LHCN-M2 (cell line): ENCODE measurements at places on chromosomes 11 and 22.

DNA sequence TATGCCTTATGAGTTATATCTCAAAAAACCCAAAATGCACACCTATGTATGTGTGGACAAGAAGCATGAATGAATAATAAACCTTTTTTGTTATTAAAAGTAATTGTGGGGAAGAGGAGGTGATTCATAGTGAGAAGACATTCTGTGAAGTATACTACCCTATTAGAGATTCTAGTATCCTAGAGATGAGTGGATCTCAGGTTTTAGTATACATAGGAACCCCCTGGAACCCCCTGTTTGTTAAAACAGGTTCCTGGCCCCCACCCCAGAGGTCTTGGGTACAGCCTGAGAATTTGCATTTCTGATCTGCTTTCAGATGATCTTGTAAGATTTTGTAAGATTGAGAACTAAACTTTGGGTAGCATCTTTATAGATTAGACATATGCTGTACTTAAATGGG lies 17.5 kb downstream of the NUCB2 start:
- DNase-seq, result no peak

- no peak for DNase-seq
Observed at GRCh38 chr22:27867085-27867952, 51.7 kb downstream of the PITPNB start.

GRCh38 chr11:99352642-99353041 lies 331.9 kb downstream of the CNTN5 start:
- DNase-seq, result no peak

DNA sequence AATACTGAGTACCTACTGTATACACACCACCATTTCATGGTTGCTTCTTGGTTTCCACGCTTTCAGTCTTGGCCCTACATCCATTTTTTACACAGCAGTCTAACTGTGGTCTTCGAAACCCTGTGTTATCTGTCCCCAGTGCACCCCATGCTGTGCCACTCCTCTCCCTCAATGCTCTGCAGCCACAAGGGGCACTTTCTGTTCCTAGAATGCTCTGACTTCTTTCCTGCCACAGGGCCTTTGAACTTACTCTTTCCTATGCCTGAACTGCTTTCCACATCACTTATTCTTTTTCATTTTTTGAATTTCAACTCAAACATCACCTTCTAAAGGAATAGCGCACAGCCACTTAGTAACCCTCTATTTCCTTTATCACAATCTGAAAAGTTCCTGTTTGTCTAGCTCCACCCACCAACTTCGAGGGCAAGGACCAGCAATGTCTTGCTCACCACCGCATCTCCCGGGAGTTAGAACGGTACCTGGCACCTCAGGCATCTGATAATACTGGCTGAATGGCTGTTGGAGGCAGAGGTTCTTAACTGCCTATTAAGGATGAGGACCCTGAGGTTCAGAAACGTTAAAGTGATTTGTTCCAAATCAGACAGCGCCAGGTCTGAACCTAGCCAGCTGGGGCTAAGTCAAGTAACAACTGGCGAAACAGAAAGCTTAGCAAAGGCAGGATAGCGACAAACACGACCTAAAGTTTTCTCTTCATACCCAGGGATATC lies 568 bp downstream of the ALG8 start:
- DNase-seq, result peak; percentile 21

DNA sequence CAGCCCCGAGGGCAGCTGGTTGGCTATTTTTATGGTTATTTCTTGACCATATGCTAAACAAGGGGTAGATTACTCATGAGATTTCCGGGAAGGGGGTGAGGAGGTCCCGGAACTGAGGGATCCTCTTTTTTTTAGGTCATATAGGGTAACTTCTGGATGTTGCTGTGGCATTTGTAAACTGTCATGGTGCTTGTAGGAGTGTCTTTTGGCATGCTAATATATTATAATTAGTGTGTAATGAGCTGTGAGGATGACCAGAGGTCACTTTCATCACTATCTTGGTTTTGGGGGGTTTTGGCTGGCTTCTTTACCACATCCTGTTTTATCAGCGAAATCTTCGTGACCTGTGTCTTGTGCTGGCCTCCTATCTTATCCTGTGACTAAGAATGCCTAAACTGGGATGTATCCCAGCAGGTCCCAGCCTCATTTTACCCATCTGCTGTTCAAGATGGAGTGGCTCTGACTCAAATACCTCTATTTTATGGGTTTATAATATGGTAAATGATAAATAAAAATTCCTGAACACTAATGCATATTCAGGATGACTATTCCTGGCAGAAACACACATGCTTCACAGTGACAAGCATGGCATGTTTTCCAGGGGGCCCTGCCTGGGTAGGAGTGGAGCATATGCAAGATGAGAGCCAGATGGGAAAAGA lies 11.2 kb downstream of the KREMEN1 start:
- no peak for DNase-seq

GRCh38 chr11:79467761-79468160 lies 26.9 kb upstream of the TENM4 start:
- no peak for DNase-seq

GRCh38 chr11:1706634-1707400 lies 9.8 kb downstream of the KRTAP5-6 start:
- DNase-seq, result peak; percentile 3

DNA sequence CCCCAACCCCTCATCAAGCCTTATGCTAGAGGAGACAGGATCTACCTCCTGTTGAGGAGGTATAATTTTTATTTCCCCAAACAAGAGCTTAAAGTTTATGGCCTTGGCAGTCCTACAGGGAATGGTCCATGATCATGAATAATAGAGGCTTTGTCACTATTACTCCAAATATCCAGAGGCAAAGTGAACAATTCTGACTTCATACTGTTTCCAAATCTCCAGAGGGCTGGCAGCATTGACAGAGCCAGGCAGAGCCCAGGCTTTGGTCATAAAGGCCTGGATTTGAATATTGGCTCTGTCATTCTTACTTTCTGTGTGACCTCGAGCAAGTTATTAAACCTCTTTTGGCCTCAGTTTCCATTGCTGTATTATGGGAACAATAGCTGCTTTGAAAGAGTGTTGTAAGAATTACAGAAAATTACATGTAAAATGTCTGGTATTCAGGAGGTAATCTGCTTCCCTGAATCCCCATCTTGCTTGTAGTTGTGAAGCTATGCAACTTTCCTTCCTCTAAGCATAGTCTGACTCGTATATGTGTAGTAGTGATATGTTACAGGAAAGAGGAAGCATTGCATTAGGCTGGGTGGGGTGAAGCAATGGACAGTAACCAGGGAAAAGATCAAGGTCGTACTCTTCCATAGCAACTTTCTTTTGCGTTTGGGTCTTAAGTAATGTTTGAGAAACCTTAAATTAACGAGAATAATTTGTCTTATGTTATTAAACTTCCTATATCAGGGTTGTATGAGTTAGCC lies 88.8 kb downstream of the CD44 start:
- DNase-seq, result no peak

DNA sequence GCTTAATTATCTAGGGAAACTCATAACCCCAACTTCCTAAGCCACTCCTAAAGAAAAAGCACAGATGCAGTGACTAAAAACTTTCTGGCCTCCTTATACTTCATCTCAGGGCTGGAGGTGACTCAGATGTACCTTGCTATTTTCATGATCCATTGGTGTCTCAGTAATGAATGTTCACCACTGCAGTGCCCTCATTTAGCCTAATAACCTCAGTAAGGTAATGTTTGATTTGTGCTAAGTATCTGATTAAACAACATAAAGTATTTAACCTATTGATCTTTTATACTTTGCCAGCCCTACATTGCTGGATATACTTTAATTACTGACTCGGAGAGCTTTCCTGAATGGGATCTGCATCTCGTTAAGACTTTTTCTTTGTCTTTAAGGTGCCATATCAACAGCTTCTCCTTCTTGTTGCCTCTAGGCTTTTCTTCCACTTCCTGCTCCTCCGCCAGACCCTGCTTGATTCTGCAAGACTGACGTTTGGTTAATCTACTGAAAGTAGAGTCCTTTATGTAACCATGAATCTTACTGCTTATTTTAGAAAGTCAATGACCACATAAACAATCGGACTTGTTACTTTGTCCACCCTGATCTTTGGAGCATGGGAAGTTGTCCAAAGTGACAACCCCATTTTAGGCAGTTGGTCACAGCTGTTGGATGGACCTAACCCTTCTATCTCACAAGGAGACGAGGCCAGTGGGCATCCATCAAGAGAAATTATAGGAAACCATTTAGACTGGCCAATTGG lies 303.0 kb downstream of the ST3GAL4 start:
- no peak for DNase-seq

- DNase-seq, result no peak
Observed at GRCh38 chr22:49574205-49574880, 253.3 kb downstream of the BRD1 start.

DNA sequence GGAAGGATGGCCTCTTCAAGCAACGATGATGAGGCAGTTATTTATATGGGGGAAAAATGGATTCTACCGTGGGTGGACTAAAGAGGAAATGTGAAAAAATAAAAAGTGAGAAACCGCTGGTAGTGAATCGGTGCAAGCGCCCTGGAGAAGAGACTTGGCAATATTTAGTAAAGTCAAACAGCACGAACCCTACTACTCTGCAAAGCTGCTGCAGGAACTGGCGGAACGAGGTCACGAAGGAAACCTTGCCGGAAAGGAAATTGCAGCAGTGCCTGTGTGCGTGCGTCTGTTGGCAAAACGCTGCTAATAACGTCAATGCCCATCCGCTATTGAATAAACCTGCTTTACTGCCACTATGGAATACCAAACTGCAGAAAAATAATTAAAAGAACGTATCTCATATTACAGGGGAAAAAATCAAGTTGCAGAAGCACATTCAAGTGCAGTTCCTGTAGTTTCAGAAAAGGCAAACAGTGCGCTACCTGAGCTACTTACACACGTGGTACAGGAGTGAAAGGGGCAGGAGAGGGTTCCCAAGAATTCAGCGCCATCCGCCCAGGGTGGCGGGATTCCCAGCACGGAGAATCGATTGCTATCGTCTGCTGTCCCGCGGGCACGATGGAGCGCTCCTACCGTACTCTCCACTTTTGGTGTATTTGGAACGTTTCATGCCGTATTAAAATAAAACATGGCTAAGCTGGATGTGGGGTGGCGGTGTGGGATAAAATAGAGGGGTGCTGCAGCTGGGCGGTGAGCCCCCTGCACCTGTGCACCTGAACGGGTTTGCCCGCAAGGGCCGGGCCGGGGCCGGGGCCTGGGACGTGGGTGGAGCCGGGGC lies 585 bp upstream of the NADSYN1 start:
- DNase-seq, result no peak

- DNase-seq, result no peak
Observed at GRCh38 chr11:68213135-68213515, at the start of gene KMT5B. Gene KMT5B, minus strand, starts transcription at chr11:68213296. Its CDS starts 23,220 bp downstream, at chr11:68190076.

DNA sequence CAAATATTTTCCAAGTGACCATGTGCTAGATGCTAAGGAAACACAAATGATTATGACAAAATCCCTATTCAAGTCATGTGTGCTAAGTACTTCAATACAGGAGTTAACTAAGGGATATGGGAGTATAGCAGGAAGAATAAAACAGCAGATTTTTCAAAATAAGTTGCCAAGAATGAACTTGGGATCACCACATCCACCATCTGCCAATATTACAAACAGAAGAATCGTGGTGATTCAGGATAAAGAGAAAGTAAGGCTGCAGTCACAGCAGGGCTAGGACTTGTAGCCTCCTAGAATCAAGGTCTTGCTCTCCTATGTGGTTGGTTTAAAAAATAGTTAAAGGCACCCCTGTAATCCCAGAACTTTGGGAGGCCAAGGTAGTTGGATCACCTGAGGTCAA lies 34.3 kb downstream of the MRTFA start:
- DNase-seq, result no peak

- DNase-seq, result peak; percentile 58
Observed at GRCh38 chr11:99987821-99988470, 699.1 kb upstream of the ARHGAP42 start.

DNA sequence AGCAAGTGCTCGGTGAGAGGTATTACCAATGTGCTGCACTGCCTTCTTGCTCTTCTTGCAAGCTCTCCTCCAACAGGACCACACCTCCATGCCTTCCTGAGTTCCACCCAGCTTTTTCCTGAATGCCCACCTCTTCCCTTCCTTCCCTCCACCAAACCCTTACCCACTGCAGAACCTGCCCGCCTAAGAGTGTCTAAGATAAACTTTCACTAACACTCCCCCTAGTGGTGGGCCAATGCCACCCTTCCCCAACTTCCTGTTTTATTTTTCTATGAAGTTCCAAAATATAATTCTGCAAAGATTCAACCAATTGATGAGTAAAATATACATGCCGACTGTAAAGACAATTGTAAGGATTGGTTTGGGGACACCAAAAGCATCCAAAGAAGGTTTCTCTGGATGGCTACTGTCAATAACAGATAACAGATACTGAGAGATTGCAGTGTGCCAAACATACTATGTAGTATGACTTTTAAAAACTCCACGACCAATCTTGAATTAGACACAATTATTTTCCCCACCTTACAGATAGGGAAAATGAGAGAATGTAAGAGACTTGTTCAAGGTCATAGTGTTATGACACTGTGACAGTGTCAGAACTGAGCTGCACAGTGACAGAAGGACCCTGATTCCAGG lies 38.6 kb upstream of the BMAL1 start:
- peak; percentile 43 for DNase-seq

- DNase-seq, result no peak
Observed at GRCh38 chr11:43936076-43936475, 6.4 kb upstream of the C11orf96 start.

- DNase-seq, result peak; percentile 70
Observed at GRCh38 chr11:104946907-104947306, 21.5 kb downstream of the CASP4 start.

- DNase-seq, result peak; percentile 57
Observed at GRCh38 chr11:114317787-114318137, 21.6 kb downstream of the NNMT start.

GRCh38 chr11:63999349-64000025 lies 13.2 kb downstream of the OTUB1 start:
- no peak for DNase-seq

DNA sequence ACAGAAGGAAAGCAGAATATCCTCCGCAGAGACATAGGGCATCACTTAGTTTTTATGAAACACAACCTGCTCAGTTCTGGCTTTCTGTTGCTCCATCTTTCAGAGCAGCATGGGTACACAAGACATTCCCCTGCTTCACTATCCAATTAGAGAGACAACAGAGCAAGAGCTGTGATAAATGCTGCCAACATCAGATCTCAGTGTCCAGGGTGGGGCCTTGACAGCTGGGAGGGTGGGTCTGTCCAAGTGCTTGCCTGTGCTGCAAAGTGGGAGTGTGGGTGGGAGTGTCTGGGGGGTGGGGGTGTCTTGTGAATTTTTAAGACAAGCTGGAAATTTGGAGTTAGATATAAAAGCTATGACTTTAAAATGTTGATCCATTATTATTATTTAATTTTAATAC lies 369.6 kb downstream of the TENM4 start:
- DNase-seq, result no peak

GRCh38 chr11:134743820-134744195 lies 331.8 kb upstream of the B3GAT1 start:
- DNase-seq, result no peak

DNA sequence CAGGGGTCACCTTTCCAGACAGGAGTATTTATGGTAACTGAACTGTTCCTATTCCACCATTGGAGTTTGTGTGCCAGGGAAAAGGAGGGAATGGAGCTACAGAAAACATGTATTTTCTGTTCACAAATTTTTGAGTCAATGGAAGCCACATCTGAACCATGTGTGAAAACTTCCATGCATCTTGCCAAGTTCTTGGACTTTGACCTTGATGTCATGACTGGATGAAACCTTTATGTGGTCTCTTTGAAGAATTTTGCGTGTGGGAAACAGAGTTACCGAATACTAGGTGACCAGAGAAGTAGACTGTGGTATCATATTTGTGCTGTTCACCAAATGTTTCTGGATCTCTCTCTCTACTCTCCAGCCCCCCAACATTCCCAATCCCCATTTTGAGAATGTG lies 104.8 kb downstream of the CD44 start:
- no peak for DNase-seq
